ENCODE measurements at places on chromosomes 6 and 20.

- no peak for DNase-seq
Observed at GRCh38 chr20:59181936-59182335, 18.3 kb downstream of the ZNF831 start.

GRCh38 chr6:26372308-26373144 is 7.5 kb downstream of the BTN3A2 start:
- no peak for DNase-seq

GRCh38 chr20:19881080-19881840 is 123.2 kb downstream of the RIN2 start:
- no peak for DNase-seq

DNA sequence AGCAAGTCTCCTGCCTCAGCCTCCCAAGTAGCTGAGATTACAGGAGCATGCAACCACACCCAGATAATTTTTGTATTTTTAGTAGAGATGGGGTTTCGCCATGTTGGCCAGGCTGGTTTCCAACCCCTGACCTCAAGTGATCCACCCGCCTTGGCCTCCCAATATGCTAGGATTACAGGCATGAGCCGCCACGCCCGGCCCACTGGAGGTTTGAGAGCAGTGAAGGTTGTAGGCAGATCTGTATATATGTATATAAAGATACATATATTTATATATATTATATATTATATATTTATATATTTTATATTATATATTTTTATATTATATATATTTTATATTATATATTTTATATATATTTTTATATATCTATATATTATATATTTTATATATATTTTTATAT is 38.2 kb upstream of the TTPAL start:
- DNase-seq, result no peak

DNA sequence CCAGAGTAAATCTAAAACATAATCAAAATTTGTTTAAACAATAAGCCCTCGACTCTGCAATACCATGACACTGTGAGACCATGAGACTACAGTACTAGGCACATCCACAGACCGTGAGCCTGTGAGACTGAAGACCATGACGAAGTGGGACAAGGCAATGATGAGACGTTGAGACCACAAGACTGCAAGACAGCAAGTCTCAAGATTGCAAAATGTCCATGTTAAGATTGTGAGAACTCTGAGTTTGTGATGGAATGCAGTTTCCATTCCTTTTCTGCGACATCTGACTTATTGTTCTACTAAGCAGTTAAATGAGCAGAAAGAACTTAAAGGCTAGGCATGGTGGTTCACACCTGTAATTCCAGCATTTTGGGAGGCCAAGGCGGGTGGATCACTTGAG is 102.1 kb upstream of the PHACTR1 start:
- no peak for DNase-seq

GRCh38 chr6:134058622-134059366 is 6.4 kb upstream of the SLC2A12 start:
- no peak for DNase-seq

- DNase-seq, result no peak
Observed at GRCh38 chr6:116057766-116058165, 2.9 kb downstream of the FRK start.

DNA sequence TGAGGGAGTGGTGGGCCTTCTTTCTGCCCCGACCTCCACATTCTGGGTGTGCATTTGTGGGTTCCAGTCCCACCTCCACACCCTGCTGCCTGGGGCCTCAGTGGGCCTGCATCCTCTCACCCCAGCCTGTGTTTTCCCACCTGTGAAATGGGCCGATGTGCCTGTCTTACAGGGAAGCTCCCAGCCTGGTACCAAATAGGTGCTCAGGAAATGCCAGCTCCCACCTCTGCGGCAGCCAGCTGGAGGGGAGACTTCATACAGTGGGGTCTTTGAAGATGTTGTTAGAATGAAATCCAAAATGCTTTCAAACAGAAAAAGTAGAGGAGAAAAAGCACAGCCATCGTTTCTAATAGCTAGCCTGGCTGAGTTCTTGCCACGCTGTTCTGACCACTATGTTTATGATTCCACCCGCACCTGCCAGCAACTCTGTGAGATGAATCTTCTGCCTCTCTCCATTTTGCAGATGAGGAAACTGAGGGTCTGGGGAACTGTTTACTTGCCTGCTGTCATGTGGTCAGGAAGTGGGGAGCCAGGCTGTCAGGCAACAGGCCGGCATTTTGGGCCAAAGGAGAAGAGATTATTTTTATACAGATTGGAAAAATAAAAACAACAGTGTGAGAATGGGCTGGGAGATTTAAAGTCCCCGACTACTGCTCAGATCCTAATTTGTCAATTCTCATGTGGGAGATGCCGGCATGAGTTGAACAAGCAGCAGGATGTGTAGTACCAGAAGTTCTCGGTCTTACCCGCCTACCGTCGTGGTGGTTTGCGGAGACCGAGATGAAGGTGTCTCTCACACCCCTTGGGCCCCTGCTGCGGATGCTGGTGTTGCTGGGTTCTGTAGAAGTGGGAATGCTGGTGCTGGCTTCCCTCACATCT is 4.6 kb downstream of the TMEM181 start:
- no peak for DNase-seq

GRCh38 chr20:10537850-10538480 is 102.9 kb downstream of the SLX4IP start:
- DNase-seq, result no peak

- no peak for DNase-seq
Observed at GRCh38 chr6:81051952-81052351, 700.5 kb downstream of the TENT5A start.

DNA sequence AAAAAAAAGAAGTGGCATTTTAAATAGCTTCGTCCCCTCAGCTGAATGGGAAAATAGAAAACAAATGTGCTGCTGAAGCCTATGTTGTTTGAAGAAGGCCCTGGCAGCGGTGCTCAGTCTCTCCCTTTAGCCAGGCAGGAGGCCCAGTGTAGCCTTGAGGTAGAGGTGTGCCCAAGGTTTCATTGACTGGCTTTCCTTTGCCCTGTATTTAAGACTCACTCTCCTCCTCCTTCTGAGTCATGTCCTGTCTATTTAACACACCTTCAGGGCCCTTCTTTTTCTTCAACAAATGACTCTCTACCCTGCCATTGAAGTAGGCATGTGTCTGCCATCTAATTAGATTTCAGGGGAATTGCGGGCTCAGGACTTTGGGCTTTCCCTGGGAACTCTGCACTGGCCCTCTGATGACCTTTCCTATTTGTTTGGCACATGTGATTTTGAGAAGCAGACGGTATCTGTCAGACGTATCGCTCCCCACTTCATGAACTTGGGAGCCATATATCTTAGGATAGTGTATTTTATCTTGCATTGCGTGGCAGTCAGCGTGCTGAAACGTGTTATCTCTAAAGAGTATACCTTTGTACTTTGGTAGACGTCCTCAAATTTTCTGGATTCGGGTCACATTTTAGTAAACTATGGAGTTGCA is 4.3 kb downstream of the TJAP1 start:
- no peak for DNase-seq

GRCh38 chr20:57707849-57708693 is 1.7 kb downstream of the PMEPA1 start:
- no peak for DNase-seq

GRCh38 chr6:46799657-46800056 is 6.5 kb downstream of the MEP1A start:
- DNase-seq, result no peak

- DNase-seq, result no peak
Observed at GRCh38 chr6:145420599-145420998, 314.7 kb downstream of the EPM2A start.

- DNase-seq, result no peak
Observed at GRCh38 chr6:34795836-34796425, 4.0 kb downstream of the BLTP3A start.

DNA sequence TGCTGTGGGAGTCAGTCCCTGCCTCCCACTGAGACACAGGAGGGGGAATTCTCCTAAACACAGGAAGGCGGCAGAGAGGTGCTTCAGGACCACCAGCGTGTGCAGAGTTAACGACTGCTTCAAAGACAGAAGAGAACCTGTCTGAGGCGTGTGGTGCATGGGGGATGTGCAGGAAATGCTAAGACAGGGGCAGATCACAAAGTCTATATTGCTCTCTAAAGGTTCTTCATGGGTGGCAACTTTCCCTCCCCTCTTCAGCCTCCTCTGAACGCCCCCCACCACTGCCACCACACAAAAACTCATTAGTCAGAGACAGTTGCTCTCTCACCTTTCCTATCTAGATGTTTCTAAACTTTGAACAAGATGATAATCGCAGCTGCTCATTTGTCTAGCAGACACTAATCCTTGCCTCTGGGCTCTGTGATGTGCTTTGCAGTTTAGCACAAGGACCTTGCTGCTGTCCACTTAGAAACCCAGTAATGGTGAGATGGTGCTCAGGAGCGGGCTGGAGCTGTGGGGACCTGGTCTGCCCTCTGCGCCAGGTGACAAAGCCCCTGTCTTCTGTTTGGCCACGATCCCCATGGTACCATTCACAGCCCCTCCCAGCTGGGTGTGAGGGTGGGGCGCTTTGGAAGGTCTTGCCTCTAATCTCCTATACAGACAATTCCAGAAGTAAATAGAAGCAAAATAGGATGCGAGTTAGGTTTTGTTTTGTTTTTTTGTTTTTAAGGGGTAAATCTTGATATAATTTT is 219.6 kb downstream of the NRN1 start:
- no peak for DNase-seq

DNA sequence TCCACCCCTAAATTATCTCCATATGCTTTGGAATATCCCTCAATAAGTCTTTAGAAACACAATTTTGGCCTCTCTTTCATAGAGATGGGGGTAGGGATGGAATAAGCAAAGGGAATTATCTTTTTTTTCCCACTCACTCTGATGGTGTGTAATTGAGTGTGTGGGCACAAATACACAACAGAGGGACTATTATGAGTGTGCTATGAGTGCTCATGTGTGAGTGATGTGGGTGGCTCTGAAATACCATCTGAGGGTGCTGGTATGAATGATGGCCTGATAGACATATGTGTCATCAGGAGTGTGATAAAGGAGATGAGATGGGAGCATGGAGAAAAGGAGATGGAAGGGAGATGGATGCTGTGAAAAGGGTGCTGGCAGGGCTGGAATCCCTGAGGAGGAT is 35.6 kb downstream of the GSS start:
- no peak for DNase-seq

DNA sequence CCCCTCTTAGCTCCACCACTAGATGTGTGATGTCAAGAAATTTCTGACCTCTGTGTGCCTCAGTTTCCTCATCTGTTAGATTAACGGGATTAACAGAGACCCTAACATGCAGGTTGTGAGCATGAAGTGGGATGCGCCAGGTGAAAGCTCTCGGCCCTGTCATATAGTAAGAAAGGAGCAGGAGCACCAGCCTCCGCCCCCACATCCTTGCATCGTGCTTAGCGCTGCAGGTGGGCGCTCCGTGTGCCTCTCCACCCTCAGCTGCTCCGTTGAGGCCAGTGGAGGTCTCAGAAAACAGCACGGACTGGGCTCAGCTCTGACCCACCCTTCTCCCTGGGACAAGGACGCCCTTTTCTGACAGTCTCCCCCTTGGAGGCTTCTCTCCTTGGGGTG is 63.4 kb downstream of the TCP11 start:
- no peak for DNase-seq

DNA sequence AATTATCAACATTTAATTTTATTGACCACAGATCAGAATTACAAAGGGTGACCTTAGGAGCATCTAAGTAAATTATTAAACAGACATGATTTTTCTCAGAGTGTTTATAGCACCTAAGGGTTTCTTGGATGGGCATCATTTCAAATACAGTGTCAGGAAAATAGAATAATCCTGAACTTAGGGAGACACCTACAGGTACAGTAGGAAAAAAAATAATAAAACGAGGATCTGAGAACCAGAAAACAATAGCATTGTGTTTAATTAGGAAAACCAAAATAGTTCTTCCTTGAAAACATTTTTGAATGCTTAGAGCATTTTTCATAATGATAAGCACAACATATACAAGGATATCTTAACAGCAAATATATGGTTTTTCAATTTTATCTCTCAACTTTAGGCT is 39.2 kb downstream of the MMUT start:
- DNase-seq, result no peak

DNA sequence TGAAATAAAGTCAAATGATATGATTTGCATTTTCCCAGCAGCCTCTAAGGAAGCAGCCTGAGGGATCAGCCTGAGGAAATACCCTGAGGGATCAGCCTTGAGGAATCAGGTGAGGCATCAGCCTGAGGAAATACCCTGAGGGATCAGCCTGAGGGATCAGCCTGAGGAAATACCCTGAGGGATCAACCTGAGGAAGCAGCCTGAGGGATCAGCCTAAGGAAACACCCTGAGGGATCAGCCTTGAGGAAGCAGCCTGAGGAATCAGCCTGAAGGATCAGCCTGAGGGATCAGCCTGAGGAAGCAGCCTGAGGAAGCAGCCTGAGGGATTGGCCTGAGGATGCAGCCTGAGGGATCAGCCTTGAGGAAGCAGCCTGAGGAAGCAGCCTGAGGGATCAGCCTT is 669.7 kb upstream of the AGPAT4 start:
- DNase-seq, result no peak

GRCh38 chr6:135274561-135275293 is 93.6 kb downstream of the MYB start:
- no peak for DNase-seq

All from cortex of kidney (tissue), 1 donor.